Bone marrow (tissue), 2 donors: ENCODE measurements at places on chromosomes 1 and 21.

DNA sequence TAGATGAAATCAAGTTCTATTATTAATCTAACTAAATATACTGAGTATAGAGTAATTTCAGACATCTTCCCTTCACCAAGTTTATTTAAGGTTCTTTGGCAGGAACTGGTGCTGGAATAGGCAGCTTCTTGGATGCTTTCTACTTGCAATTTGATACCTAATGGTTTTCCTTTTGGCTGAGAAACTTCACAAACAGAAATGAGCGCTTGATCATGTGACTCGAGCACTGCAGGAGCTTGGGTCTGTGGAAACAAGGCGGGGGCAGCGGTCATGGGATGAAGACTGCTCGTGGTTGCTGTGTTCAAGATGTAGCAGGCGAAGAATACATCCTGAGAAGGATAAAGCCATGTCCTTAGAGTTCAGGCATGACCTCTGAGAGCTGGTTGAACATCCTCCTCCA, 136.8 kb downstream of the PTPRC start:
- no peak for DNase-seq

DNA sequence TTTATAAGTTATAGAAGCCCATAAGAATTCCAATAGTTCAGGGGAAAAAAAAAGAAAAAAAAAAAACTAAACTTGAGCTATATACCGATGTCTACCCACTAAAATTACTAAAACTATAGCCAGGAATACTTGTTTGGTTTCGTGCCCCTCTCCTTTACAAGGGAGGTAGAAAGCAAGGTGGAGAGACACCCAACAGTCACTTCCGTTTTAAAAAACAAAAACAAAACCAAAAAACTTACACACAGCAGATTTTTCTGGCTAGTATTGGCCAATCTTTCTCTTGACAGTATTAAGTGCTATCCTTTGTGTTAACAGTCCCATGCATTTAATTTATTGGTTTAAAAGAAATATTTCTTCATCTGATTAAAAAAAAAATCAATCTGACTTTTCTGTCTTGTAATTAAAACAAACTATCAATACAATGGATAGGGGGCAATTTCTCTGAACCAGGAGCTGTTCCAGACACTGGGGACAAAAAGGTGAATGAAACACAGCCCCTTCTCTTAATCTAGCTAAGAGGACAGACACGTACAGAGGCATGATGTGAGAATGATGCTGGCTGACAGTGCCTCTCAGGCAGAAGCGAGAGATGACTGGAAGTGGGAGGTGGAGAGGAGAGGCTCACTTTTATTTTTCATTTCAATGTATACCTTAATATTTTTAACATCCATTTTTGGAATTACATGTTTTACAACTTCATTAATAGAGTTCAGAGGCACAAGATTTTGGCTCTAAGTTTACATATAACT, 214.8 kb downstream of the RERE start:
- no peak for DNase-seq

- no peak for DNase-seq
Measured at GRCh38 chr21:46295177-46295770, 9.1 kb downstream of the YBEY start.

DNA sequence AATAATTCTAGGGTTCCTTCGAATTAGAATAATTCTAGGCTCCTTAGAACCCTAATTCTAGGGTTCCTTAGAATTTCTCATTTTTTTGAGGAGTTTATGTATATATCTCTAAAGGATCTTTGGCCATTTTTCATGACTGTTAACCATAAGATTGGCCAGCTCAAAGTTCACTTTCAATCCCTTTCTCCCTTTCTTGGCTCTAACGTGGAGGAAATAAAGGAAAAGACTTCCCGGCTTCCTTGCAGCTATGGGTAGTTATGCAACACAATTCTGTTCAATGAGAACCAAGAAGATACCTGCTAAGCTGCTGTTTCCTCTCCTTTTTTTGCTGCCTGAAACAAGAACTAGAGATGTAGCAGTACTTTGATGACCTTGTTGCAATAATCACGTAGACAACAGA, 27.2 kb downstream of the SLC35A3 start:
- no peak for DNase-seq

DNA sequence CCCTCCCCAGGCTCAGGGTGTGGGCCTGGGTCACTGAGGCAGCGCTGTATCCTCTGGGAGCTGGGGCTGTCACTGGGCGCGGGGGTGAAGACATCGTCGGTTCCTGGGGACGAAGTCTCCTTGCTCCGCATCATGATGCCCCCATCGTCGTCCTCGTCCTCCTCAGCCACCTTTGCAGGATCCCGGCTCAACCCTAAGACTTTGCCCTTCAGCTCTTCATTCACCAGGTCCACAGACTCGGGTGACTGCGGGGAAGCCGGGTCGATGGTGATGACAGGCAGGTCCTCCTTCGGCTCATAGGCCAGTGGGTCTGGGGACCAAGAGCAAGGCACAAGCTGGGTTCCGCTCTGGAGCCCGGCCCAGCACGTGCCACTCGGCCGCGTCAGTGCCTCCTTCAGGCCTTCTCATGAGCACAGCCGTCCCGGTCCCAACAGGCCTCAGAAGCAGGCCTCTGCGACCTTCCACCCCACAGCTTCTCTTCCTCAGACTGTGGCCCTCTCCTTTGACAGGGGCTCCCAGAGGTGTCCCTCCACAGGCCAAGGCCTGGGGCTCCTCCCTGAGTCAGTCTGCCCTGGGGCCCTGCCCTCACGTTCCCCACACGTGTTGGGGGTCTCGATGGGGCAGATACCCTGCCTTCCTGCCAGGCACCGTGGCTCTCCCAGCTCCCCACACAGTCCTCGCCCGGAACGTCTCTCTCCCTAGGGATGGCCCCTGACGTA, 54.4 kb downstream of the SLC9A1 start:
- no peak for DNase-seq

DNA sequence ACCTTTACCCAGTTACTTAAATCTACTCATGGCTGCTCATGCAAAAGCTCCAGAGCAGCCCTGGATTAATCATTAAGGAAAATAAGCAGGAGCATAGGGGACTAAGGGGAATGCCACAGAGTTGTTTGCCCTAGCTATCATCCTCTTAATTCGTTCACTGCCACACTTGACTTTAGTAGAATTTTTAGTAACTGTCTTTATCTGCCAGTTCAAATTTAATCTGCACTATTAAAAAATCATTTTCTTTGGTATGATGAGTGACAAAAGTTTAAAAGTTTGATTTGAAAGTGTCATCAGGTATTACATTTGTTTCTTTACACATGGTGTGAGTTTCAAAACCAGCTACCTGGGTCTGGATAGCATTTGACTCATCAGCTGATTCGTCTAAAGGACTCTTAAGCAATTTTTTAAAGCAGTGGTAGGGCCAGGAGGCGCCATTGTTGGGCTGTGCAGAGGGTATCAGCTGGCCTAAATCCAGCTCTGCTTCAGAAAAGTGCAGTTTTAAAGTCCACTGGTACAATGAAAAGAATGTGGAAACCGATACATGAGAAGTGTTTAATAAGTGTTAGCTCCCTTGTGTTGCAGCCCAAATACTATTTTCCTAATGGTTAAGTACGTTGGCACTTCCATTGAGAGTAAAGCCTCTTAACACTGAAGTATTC, 69.9 kb upstream of the DR1 start:
- no peak for DNase-seq

- no peak for DNase-seq
Measured at GRCh38 chr1:219580009-219580676, 32.8 kb downstream of the ZC3H11B start.

DNA sequence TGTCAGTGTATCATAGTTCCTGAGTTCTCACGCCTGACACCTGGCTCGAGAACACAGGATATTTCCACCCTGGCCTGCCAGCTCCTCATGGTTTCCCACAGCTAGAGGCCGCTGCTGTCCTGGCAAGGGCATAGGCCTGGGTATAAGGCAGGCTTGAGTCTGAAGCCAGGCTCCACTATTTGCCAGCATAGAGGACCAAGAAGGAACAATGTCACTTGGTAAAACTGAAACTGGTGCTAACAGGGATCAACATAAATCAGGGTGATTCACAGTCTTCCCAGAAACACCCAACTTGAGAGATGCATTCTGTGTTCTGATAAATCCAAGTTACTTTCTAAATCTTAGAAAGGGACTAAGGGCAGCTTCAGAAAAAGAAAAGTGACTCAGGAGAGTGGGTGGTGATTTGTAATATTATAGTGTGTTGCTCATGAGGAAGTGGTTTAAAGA, 6.9 kb upstream of the S100A2 start:
- peak; percentile 78 for DNase-seq

GRCh38 chr1:31310198-31310597, 13.4 kb downstream of the ZCCHC17 start:
- DNase-seq = no peak

DNA sequence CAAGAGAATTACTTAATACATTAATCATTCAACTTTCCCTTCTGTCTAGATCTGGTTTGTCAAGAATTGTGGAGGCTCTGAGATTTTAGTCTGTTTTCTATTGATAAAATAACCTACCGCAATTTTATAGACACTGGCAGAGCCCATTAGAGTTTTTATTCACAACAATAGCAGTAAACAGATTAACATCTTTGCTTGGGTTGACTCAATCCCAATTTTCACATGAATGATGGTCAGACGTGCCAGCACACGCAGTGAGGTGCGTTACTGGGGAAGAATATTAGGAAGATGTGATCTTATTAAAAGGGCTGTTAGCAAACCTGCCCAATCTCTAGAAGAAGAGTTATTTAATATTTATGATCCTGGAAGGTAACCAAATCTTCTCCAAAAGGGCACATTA, 736.6 kb downstream of the MRPL39 start:
- no peak for DNase-seq

GRCh38 chr1:156658945-156659574, 17.1 kb downstream of the BCAN start:
- DNase-seq = no peak

GRCh38 chr1:50328552-50328951, 94.7 kb downstream of the DMRTA2 start:
- DNase-seq = no peak

DNA sequence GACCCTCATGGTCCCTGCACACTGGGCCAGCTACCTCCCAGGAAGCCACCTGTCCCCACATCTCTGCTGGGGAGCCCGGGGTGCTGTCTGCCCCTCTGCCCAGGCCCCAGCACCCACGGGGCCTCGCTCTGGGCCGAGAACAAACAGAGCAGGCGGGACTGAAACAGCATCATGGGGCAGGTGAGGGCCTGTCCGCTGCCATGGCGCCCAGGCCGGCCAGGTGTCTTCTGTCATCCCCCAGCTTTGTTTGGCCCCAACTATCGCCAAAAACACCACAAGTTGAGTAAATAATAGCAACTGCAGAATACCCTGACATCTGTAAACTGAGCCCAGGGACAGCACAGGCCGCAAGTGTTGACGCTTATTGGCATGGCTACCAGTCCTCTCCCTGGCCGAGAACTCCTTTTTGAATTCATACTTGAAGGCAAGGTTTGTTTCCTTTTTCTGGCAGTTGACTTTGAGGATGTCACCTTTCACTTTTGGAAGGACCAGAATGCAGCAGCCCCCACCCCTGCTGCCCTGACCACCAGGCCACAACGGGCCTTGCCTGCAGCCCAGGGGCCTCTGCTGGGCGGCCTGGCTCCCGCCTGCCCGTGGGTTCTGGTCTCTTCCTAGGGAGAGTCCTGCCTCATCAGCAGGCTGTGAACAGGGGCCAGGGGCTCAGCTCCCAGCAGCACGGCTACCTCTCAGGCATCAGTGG, 152.7 kb downstream of the CASZ1 start:
- no peak for DNase-seq

DNA sequence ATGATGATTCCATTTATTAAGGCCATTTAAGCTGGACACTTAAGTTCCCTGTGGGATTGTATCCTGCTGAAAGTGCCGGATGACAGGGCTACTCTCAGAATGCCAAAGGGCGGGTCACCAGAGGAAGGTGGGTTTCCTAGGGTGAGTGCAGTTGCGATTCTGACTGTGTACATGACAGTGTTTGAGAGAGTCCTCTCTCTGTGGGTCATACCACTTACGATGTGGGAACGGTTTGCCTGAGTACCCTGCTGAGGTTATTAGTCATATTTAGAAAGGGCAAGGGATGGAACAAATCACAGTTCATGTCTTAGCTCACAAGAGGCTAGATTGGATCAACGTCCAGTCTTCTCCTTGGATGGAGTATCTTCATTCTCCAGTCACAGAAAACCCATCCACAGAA, 461.9 kb downstream of the CAMTA1 start:
- no peak for DNase-seq

GRCh38 chr1:207298186-207298585, 23.3 kb upstream of the CD55 start:
- no peak for DNase-seq

DNA sequence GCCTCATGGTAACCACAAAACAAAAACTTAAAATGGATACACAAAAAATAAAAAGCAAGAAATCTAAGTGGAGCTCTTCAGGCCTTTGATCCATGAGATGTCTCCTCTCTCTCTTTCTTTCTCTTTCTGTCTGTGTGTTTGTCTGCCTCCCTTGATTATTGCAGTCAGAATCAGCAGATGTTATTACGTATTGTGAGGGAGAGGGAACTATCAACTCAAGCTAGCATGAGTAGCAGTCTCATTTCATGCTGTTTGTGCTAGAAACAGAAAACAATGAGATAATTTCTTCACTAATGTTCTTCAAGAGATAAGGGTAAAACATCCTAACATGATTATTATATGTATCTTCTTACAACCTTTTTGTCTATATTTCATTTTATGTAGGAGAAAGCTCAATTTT, 103.7 kb upstream of the PDC start:
- no peak for DNase-seq

DNA sequence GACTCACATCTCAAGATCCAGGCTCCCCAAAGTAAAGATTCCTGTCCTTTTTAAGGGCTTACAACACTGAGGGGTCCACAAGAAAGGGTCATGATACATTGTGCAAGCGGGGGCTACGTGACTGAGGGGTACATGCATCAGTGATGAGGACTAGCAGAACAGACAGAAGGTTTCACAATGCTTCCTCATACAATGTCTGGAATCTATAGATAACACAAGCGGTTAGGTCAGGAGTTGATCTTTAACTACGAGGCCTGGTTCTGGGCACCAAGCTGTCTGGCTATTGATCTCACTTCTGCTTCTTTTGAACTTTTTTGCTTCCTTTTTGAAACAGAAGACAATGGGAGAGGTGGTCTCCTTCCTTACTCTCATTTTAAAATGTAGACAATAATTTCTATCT, 718.6 kb downstream of the AMY1C start:
- DNase-seq = no peak

DNA sequence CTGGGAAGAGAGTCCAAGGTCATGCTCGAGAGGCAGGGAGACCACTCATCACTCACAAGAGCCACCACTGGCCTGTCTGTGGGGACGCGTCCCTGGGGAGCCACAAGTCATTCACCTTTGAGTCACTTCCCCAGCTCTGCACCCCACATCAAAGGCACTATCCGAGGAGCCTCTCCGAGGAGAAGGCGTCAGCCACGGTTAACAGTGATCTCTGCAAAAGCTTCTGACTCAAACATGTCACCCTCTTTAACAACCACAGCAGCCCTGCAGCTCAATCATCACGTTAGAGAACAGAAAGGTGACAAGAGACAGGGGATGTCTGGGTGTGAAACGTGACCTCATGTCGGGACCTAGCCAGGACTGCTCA, 9.0 kb downstream of the LRRC47 start:
- no peak for DNase-seq

GRCh38 chr1:179126338-179127060, 44.6 kb downstream of the TOR3A start:
- DNase-seq = no peak

- no peak for DNase-seq
Measured at GRCh38 chr21:44958471-44959191, 18.8 kb downstream of the SLX9 start.
